CD8-positive, alpha-beta T cell (primary cell): ENCODE measurements at places on chromosomes 7 and 10.

DNA sequence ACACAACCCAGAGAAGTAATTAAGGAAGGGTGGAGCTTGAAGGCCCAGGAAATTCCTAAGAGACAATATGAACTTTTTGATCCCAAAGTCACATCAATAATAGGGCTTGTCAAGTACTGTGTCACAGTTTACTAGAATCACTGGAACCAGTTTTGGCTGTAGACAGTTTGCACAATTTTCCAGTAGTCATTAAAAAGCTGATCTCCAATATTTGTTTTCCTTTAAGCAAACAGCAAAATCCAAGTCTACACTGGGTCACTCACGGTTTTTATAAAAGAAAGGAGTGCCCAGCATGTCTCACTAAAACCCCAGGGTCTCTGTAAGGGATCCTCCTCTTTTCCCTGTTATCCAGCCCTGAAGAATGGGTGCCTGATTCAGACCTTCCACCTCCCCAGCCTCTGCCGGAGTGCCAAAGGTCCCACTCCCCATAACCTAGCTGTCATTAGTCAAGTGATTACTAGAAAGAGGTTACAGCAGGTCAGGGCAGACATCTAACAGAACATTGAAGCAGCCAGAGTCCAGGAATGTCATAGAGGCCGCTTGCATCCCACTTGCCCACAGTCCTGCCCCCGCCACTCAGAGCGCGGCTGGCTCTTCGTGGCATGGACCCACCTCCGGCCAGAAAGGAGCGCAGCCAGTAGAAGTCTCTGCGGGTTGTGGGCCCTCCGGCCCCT lies 552 bp downstream of the SLC25A16 start:
- no peak for DNase-seq

GRCh38 chr7:125154930-125155329 lies 225.3 kb upstream of the POT1 start:
- no peak for DNase-seq

- DNase-seq = no peak
Observed at GRCh38 chr10:13319166-13319565, 19.3 kb upstream of the PHYH start.

DNA sequence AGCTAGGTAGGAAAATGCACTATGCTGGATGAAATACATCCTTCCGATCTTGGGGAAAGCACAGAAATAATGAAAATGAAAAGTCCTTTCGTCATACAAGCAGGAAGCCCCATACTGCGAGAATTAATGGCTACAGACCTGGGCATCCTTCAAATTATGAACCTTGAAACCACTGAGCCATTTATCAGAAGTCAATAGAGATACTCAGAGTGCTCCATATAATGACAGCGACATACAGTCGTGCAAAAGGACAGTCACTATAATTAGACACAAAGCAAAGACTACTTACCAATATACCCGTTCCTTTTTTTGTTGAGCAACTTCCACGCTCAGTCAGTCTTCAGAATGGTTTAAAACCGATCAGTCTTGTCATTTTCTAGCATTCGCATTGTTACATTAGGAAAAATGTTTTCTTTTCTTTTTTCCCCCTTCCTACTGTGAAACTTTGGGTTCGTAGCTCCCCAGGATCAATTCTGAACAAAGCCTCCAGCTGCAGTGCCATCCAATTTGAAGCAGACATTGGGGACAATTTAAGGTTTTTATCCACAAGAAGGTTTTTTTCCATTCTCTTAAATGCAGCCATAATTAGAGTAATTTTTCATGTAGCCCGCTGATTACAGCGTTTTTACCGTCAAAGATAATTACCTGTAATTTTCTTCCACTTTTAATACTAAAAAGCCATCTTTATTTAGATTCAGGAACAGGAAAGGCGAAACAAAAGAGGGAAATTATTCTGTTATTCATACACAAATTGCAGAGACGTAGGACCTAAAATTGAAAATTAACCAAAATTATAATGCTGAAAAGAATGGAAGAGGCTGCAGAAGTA lies 6.4 kb downstream of the DLX6 start:
- DNase-seq = no peak

DNA sequence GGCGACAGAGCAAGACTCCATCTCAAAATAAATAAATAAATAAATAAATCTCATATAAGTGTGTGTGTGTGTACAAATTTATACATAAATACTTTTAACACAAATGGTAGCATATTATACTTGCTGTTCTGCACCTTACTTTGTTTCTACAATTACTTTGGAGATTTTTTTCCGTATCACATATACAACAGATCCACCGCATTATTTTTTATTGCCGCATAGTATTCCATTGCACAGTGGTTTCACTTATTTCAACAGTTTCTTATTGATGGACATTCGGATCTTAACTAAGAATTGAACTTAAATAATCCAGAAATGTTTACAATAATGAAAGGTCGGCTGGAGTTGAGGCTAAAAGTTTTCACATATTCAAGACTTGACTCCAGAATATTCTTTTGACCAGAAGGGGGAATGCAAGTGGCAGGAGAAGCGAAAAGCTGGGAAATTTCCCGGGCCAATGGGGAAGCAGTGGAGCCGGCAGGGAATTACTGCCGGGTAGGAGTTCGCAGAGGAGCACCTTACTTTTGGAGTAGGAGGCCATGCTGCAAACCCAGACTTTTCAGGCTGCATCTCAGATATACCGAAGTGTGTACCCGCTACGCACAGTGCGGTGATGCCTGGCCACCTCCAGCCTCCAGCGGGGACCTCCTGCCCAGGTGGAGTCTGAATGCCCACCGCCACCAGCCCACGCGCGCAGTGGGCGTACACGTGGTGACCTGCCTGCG lies 415 bp upstream of the CNNM1 start:
- no peak for DNase-seq
